GM03348 (cell line): ENCODE measurements at places on chromosomes 16 and 17.
A peak's percentile ranks its signal among the peaks of the same experiment; 100 is the strongest.

- DNase-seq, result peak; percentile 55
Measured at GRCh38 chr16:80459331-80459777, 81.4 kb upstream of the DYNLRB2 start.

- peak; percentile 57 for DNase-seq
Measured at GRCh38 chr17:47615766-47616424, 33.8 kb upstream of the KPNB1 start.

DNA sequence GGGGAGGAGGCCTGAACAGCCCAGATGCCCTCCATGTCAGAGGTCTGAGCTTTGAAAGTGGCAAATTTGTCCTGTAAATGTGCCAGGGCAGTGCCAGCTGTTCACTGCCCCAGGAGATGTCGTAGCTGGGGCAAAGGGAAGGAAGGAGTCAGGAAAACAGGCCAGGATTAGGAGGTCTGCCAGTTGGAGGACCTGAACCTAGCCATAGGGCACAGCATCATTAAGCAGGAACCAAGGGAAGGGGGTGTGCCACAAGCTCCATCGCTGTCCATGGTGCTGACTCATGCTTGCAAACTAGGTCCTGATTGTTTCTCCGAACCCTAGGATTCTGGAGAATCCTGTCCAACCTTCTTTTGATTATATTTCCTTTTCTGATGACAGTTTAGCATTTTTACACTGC lies 124.2 kb downstream of the TMEM132E start:
- DNase-seq, result peak; percentile 33

DNA sequence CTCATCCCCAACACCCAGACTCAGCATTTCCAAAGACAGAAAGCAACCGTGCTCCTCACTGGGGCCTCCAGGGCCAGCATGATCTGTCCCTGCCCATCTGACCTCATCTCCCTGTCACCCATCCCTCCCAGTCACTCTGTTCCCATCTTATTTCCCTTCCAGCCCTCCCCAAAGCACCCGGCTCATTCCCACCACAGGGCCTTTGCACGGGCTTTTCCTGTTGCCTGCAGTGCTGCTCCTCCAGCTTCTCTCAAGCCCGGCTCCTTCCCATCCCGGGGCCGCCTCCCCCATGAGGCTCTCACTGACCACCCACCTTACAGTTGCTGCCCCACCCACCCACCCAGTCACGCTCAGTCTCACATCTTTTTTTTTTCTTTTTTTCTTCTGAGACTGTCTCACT lies 54.8 kb downstream of the RMI2 start:
- no peak for DNase-seq

GRCh38 chr17:83203472-83204221 lies 124.2 kb downstream of the METRNL start:
- DNase-seq, result no peak

DNA sequence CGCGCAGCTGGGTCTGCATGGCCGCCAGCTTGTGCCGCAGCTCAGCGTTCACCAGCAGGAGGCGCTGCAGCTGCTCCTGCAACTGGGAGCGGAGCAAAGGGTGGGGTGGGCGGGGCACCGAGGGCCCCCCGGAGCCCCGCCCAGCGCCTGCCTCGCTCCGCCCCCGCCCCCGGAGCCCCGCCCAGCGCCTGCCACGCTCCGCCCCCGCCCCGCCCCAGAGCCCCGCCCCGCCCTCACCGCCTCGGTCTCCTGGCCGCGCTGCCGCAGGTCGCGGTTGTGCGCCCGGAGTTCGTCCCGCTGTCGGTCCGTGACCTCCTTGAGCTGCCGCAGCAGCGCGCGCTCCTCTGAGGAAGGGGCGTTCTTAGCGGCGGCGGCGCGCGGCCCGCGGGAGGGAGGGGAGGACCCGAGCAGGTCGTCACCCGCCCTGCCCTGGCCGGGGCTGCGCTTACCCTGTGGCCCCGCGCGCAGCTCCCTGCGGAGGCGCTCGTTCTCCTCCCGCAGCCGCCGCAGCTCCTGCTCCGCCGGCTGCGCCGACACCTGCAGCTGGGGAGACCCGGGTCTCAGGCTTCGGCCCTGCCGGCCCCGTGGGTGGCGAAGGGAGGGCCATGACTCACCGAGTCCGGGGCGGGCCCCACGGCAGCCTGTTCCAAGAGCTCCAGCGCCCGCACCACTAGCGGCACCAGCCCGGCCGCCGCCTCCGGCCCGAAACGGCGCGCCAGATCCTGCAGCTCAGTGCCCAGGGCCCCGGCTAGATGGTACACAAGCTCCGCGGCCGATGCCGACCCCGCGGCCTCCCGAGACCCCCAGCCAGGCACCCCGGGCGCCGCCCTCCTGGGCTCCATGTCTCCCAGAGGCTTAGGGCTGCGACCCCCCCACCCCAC lies 463 bp downstream of the RILP start:
- peak; percentile 99 for DNase-seq

- DNase-seq, result no peak
Measured at GRCh38 chr16:72149676-72150464, 22.1 kb downstream of the PMFBP1 start.

DNA sequence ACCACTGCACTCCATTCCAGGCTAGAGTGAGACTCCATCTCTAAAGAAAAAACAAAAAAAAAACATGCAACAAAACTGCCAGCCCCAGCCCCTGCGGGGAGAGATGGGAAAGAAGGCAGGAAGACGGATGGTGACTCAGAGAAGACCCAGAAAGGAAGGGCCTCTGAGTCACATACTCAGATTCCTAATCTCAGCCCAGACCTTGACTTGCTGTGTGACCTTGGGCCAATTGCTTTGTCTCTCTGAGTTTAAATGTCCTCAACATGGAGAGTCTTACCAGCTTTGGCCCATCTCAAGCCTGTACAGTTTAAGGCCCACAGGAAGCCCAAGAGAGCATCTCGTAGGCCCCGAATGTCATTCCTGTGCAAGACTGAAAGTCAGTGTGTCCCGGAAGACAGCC lies 86.5 kb upstream of the LHX1 start:
- peak; percentile 61 for DNase-seq

GRCh38 chr17:61862105-61862574 lies 1.2 kb downstream of the BRIP1 start:
- no peak for DNase-seq

- DNase-seq, result no peak
Measured at GRCh38 chr17:9044772-9045463, 23.6 kb downstream of the NTN1 start.

DNA sequence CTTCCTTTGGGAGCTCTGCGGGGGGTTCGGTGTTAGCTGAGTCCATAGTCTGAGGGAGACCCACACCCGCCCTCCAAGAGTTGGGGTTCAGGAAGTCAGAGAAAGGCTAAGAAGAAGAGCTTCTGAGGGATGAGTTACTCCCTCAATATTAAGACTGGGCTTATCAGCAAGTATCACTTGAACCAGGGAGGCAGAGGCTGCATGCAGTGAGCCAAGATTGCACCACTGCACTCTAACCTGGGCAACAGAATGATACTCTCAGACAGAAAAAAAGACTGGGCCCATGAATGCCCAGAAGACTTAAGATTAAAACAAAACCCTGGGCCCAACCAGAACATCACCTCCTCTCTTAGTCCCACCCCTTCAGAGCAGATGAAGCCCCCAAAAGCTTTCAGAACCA lies 6.0 kb downstream of the NKIRAS2 start:
- DNase-seq, result no peak

GRCh38 chr16:69399361-69399760 lies 13.6 kb upstream of the TERF2 start:
- DNase-seq, result no peak

- no peak for DNase-seq
Measured at GRCh38 chr16:27447301-27447700, 45.3 kb downstream of the IL21R start.

- no peak for DNase-seq
Measured at GRCh38 chr17:32541640-32542039, 54.8 kb downstream of the CDK5R1 start.

DNA sequence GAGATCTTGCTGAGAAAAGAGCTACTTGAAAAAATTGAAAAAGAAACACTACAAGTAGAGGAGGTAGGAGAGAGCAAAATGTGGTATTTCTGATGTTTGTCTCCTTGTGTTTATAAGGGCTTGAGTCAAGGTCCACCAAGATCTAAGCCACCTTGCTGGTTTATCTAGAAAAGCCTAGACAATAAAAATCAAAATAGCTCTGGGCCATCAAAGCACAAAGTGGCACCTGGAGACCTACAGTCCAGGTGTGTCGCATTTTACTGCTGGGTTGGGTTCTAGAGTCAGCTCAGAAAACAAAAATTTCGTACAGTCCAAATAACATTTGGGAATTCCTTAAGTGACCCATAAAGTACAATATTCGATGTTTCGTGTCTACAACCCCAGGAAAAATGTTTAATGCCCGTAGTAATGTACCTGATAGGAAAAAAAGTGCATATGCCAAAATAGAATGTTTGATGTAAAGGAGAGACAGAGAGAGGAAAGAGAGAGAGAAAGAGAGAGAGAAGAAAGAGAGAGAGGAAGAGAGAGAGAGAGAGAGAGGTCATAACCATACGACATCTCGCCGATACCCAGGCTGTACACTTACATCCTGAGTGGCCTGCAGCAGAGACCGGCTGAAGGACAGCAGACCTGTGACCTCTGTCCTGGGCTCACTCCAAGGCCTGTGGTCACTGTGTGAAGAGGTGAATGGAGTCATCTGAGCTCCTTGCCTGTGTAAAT lies 27.1 kb downstream of the PRSS54 start:
- DNase-seq, result no peak

- DNase-seq, result no peak
Measured at GRCh38 chr17:7809086-7809790, 24.8 kb upstream of the KDM6B start.

DNA sequence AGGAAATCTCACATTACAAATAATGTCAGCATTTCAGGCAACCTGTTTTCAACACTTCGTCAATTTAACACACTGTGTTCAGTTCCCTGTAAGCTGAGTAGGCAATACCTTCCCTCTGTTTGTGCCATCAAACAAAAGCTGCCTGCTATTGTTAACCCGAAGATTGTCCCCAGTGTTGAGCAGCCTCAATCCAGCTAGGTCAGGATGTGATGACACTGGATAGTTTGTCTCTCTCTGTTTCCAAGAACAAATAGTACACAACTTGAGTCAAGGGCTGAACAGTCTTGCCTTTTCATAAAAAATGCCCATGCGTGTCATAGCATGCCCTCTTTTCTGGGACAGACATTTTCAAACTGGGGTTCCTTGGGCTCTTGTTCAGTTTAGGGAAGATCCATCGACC lies 36.4 kb downstream of the HSD17B2 start:
- DNase-seq, result no peak

DNA sequence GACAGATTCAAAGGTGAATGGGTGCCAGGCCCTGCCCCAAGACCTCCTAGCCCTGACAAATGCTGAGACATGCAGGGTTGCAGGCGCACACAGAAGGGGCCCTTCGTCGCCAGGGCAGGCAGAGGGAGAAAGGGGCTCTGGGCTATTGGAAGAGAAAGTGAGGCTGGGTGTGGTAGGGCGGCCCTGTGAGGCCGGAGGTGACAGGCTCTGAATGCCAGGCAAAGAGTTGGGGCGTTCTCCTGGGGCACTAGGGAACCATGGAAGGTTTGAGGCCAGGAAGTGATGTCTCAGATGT lies 26.4 kb upstream of the NXPH3 start:
- DNase-seq, result no peak

DNA sequence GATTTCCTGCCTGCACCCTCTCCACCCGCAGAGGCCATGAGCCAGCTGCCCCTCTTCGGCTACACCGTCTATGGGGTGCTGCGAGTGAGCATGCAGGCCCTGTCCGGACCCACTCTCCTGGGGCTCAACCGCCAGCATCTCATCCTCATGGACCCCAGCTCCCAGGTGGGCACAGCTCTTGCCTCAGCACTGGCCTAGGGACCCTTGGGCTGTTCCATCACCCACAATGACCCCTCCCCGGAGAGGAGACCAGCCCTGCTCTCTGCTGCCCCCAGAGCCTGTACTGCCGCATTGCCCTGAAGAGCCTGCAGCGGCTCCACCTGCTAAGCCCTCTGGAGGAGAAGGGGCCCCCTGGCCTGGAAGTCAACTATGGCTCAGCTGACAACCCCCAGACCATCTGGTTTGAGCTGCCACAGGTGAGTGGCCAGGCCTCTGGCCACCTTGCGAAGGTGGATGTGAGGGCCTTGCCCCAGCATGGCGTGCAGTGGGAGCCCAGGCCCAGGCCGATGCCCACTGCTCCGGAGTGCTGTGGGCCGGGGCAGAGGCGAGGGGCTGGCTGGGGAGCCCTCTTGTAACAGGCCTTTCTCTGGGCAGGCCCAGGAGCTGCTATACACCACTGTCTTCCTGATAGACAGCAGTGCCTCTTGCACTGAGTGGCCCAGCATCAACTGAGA lies 7.3 kb upstream of the SMIM5 start:
- peak; percentile 69 for DNase-seq
